ENCODE measurements at places on chromosomes 1 and 21.

GRCh38 chr1:90074137-90074536 is 79.2 kb downstream of the ZNF326 start:
- DNase-seq = no peak

DNA sequence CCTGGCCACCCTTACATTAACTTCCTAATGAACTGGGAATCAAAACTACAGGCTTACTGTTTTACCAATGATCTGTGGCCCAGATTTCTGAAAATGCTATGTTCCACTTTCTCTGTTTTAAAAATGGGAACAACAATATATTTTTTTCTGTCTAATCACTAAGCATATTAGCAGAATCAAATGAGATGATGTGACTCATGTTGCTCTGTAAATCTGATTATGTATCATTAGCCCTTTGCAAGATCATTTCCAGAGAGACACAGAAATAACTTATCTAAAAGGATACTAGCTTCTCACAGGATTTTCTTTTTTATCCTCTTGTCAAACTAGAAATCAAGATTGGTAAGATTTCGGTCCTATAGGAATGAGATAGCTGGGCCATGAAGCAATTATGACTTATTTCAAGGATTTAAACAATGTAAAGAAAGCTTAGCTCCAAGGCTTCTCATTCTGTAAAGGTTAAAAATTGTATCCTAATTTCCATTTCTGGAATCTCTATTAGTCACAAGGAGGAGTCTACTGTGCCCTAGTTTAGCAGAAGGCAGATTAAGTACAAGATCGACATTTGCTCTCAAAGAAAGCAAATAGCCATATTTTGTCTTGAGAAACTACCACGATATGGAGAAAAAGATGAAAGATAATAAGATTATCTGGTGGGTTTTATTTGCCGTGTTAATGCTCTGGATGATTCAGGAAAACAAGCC is 32.4 kb upstream of the CAMSAP2 start:
- DNase-seq = no peak

DNA sequence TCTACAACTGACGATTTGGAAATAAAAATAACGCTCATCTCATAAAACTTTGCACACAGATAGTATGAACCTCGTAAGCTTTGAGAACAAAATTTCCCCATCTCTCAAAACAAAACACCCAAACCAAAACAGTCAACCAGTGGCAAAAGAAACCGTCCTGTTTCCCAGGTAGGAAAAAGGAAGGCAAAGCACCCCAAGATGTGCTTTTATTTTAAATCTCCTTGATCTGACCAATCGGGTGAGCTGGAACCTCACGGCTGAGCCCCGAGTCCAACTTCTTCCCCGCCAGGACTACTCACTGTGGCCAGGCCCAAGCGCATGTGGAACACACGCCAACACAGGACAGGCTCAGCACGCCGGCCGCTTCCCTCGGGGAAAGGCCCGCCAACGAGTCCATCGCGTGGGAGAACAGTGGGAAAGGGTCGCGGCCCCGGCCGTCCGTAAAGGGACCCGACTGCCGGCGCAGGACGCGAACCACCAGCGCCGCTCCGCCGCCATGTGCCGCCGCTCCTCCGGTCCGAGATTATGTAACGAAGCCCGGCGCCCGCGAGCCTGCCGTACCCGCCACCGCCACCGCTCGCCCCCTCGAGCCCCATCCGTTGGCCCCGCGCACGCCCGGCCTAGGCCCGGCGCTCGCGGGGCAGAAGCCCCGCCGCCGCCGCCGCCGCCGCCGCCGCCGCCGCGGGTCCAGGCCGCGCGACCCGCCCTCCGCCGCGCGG is 759 bp downstream of the AHCTF1 start:
- no peak for DNase-seq

GRCh38 chr1:67019121-67019520 is 34.8 kb downstream of the SLC35D1 start:
- no peak for DNase-seq

DNA sequence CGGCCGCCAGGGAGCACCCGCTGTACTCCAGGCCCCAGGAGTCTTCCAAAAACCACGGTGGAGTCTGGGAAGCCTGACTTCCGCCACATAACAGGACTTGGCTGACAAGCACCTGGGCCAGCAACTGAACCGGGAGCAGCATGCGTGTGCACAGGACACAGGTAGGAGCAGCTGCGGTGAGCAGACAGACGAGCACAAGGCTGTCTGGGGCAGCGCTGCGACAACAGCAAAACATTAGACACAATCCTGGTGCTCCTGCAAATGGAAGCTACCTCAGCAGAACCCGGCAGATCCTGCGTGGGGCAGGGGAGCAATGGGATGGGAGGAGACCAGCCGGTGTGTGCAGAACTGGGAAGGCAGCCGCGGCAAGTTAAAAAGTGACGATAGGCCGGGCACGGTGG is 80.4 kb downstream of the NPHP4 start:
- no peak for DNase-seq

Measured in NCI-H1417 treated with DMSO at 0.1 percent for 48 hours (cell line).